ENCODE measurements at places on chromosomes 4 and X.

DNA sequence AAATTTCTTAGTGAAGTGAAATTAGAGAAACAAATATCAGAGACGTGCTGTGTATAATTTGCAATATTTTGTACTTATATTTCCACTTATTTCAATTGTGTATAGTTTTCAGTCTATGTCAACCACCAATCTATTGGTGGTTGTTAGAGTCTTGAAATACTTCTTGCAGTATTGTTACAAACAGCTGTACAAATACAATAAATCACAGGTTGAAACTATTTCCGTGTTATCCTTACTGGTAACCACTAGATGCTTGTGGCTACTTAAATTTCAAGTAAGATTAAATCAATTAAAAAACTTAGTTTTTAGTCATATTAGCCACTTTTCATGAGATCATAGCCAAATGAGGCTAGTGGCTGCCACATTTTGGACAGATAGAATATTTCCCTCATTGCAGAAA is 520.5 kb downstream of the GBA3 start:
- no peak for DNase-seq

GRCh38 chrX:23904096-23904495 is 3.6 kb downstream of the APOO start:
- DNase-seq: no peak

- DNase-seq: no peak
Observed at GRCh38 chr4:67452100-67452845, 93.0 kb downstream of the CENPC start.

DNA sequence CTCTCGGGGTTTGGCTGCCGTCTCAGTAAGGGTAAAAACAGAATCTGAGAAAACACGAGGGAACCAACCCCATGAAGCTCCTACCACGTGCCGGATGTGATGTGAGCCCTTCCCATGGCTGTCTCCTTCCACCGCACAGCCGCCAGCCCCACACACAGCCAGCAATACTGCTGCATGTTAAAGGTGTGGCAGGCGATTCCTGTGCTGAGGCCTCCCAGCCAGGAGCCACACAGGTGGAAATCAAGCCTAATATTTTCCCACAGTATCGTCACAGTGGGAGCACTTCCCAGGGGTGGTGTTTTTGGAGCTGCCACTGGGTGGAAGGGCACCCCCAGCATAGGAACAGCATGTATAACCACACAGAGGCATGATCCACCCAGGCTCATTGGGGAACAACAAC is 77.5 kb downstream of the SLC2A9 start:
- no peak for DNase-seq

DNA sequence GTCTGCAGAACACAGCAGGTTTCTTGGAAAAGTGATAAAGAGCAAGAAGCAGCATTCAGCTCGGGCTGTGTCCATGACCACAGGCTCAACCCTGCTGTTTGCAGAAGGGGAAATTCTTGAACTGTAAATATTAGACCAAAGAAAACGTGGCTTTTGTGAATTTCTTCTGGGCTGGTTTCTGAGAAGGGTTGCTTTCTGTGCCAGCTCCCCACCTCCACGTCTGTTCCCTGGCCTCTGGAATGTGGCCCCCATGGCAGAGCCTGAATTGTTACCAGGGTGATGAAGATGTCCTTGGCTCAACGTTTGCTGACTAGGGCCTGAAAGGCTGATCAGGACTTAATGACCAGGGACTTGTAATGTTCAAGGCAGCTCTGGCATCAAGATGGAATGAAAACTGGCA is 116.0 kb downstream of the CPEB2 start:
- no peak for DNase-seq

GRCh38 chr4:154616731-154617130 is 4.3 kb upstream of the FGG start:
- no peak for DNase-seq

- DNase-seq: peak; percentile 79
Observed at GRCh38 chr4:70901984-70902576, at the start of gene MOB1B. Gene MOB1B (plus strand): TSS chr4:70902369. CDS start chr4:70902537, 168 bp downstream.

DNA sequence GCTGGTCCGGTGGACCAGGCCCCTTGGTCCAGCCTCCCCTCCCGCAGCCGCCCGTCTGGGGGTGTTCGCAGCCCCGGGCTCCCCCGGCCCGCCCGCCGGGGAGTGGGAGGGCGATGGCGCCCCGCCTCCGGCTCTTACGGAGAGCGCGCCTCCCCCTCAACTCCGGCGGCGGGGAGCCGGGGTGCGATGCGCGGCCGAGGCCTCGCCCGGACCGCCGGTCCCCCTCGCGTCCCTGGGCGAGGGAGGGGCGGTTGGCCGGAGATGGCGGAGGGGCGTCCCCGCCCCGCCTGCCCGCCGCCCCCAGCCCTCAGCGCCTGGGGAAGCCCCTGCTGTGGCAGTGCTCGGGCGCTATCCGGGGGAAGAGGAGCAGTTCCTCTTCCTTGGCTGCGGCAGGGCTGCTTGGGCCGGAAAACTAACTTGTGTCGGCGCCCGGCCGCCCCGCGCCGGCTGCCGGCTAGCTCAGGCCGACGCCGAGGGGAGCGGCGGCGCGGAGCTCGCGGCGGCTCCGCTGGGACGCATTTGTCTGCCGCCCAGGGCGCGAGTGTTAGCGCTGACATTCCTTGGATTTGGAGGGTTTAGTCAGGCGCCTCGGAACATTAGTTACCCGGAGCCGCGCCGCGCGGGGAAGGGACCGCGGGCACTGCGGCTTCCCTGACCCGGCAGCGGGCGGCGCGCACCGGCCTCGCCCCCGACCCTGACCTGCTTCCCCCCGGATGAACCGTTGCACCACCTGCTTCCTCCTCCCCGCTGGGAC is 994 bp downstream of the GALNT7 start:
- no peak for DNase-seq

DNA sequence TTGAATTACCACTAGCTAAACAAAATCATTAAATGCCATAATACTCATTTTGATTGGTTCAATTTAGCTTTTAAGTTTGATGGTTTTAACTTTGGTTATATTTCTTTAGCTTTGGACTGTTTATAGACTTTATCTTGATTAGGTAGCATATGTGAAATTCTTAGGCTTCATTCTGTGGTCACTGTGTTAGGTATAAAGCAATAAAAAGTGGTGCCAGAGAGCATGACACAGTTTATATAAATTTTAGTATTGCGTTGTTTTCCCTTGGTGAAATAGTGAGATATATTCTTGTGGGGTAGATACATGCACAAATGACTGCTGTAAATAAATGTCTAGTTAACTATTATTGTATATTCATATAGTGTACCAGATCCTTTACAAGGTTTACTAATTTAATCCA is 474.2 kb upstream of the GRID2 start:
- DNase-seq: no peak

- no peak for DNase-seq
Observed at GRCh38 chr4:58175024-58175423, 1064.8 kb upstream of the IGFBP7 start.

DNA sequence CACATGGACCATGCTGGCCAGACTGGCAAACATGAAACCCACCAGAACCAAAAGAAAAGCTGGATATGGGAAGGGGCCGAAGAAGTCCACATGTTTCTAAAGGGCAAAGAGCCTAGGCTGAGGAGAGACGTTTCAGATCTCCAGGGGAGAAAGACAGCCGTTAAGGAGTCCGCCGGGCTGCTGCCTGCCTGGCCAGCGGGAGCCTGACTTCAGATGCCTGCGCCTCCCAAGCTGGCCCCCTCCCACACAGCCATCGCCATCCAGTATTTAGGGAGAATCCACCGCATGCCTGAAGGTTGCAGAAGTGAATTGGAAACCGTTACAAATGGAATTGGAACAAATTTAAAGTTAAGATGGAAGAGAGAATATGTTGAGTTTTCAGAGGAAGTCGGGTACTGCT is 2.9 kb downstream of the TBL1X start:
- DNase-seq: no peak

DNA sequence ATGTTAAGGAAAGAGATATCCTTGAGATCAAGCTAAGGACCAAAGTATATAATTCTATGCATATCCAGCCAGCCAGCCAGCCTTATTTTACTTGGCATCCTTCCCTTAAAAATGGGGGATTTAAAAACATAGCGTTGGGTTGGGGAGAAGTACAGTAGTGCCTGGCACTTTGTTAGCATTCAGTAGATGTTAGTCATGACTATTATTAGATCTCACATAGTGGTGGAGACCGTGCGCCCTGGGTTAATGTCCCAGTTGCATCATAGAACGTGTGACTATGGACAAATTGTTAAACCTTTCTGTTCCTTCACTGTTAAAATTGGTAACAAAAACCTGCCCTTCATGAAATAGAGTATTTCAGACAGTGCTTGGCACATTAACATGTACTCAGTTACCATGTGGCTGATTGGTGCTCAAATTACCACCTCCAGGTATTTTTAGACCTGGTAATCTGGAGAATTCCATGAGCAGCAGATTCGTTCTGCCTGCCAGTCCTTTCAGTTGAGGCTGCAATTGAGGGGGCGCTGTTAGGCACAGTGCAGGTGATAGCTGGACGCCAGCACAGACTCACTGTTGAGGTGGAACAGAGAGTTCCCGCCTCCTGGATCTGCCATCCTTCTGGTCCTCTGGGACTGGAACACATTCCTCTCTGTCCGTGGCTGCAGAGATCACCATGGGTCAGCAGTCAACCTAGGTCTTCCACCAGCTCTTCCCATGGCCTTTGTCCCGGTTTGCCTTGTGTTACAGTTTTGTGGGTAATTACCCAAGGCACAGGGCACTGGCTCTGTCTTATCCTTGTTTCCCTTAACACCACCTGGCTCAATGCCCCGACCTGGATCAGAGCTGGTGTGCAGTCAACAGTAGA is 31.7 kb downstream of the RBBP7 start:
- no peak for DNase-seq

- no peak for DNase-seq
Observed at GRCh38 chr4:46484881-46485280, 95.0 kb upstream of the GABRA2 start.

- no peak for DNase-seq
Observed at GRCh38 chrX:38669428-38669827, 108.1 kb downstream of the TSPAN7 start.

DNA sequence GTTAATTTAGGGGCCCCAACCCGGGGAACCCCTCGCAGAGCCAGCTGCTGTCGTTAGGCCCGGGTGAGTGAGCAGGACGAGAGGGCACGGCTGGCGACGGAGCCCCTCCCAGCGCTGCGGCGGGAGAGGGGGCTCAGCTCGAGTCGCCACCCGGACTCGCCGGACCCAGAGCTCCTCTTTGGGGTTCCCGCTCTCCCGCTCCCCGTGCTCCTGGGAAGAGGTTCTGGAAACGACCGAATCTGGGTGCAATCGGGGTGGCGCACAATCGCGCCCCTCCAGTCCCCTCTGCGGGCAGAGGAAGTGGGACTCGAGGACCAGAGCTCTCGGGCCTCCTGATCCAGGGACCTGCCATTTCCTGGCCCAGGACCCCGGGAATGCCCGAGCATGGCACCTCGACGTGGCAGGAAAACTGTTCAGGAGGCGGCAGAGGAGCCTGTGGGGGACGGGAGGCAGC is 37.3 kb upstream of the ARAF start:
- no peak for DNase-seq

DNA sequence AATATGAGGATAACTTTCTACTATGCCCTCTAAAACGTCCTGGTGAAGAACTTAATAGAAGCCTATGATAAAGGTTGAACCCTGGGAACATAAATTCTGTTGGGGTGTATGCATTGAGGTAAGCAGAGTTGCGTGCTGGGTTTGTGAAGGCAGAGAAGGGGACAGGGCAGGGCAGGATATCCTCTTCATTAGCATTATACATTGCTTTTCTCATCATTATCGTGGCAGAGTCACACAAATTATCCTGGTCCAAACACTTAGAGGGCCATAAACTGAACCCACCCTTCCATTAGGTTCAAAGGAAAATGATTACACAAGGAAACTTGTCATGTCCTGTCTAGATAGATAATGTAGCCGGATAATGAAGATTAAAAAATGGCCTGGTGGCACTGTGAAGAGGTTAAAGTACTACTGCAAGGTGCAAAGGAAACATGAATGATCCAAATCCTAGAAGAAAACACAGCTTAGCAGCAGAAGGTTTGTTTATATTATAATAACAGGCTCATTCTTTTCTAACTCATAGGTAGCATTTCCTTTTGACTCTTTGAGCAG is 189.1 kb downstream of the SPCS3 start:
- no peak for DNase-seq

DNA sequence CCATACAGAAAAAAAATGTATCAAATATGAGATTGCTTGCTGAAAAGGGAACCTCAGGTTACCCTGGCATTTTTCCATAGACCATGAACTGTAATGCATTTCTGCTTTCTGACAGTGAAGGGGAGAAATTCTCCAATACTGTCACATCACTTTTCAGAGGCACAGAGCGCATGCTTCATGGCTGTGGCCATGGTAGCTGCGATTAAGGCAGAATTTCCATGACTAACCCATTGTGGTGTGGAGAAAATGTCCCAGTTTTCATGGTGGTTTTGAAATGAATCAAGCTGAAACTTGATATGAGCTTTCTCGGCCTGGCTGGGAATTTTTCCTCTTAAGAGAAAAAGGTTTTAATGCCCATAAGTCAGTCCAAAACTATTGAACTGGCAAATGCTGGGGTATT is 39.5 kb upstream of the MAP3K15 start:
- DNase-seq: no peak

GRCh38 chrX:40385256-40385655 is 195.5 kb upstream of the ATP6AP2 start:
- no peak for DNase-seq

DNA sequence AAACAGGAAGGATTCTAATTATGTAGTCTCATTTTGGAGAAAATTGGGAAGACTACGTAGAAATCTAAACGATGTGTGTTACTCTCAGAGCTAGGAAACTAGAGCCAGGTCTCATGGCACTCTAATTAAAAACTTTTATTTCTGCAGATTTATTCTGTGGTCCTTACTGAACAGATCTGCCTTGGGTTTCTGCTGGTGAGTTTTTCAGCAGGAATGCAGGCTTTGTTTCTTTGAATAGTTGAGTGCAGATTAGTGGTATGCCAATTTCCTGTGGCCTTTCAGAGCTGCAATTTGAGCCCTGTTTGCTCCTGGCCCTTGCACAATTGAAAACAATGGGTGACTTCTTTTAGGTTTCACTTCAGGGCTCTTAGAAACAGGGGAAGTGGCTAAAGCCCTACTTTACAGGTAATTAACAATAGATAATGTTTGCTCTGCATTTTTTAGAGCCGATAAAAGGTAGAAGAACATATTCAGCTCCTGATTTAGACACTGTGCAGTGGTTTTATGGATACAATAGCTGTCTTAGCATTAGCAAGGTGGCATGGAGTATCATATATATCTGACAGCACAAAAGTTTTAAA is 21.8 kb downstream of the SPRY1 start:
- peak; percentile 84 for DNase-seq

DNA sequence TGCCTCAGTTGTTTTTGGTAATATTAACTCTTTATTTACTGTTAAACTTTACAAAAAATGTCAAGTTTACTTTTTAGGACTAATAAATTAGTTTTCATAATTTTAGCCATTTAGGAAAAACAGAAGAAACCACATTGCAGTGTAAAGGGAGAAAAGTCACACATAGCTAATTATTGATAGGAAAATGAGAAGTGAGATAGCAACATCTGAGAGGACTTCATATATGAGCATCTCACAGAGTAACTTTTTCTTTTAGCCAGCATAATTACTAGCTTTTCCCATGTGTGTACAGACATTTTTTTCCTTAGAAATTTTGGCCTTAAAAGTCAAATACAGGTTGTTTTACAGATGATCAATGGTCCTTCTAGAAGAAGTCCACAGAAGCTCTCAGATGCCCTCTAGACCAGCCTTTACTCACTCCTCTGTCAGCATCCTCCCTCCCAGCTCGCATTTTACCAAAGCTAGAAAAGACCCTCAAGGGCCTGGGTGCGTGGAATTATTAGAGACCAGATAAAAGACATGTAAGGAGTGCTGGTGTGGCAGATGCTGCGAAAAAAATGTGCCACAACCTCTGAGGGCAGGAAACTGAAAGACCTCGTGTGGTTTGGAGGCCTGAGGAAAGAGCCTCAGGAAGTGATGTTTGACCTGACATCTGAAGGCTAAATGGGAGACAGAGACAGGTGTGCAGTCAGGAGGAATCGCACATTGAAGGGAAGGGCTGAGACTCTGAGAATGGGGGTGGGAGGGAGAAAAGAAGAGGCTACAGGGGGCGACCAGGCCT is 156.9 kb downstream of the CBR4 start:
- no peak for DNase-seq

All from fibroblast of skin of left quadriceps (primary cell).